ENCODE measurements at places on chromosomes 4 and X.

DNA sequence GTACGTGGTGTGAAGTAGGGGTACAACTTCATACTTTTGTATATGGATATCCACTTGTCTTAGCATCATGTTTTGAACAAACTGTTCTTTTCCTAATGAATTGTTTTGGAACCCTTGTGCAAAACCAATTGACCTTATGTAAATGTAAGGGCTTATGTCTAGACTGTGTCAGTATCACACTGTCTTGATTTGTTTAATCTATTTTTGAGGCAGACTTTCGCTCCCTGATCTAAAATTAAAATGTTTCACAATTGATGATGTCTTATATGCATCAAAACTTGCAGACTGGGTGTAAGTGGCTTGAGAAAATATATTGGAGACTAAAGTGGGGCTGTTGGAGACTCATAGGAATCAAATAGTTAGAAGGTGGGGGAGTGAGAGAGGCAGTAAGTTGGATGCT is 25.2 kb downstream of the REPS2 start:
- no peak for DNase-seq

DNA sequence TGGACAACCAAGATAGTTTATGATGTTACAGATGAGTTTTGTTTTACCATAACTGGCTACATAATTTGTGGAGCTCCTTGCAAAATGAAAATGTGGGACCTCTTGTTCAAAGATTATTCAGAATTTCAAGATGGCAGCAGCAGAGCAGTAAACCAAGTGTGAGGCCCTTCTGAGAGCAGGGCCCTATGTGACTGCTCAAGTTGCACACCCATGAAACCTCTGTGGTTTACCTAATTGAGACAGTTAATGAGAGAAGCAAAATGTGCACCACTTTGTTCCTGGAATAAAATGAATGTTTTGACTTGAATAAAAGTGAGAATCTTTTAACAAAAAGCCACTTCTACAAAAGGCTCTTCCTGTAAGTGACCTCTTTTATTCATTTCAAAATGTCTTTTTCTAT is 519.2 kb downstream of the RPA4 start:
- DNase-seq: no peak

GRCh38 chrX:9515489-9515888 is 50.6 kb downstream of the TBL1X start:
- no peak for DNase-seq

DNA sequence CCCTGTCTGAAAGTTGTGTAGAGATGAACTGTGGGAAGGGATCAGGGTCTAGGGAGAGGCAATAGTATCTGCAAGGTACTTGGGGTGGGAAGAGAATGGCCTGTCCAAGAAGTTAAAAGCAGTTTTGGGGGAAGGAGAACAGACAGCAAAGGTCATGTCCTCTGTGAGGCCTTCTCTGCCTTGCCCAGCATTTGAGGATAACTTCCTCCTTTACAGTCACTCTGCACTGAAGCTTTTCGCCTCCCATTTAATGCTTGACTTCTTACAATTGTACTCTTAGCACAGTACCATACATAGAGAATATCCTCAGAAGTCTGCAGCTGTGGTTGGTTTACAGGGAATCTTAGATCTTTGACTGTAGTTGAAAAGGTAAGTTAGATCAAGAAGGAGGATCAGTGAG is 121.8 kb upstream of the AP1S2 start:
- no peak for DNase-seq

- no peak for DNase-seq
Measured at GRCh38 chrX:68413254-68413653, 20.0 kb downstream of the OPHN1 start.

GRCh38 chrX:118420462-118420861 is 74.6 kb downstream of the WDR44 start:
- no peak for DNase-seq

GRCh38 chr4:45910511-45910910 is 213.3 kb downstream of the GABRG1 start:
- peak; percentile 48 for DNase-seq

DNA sequence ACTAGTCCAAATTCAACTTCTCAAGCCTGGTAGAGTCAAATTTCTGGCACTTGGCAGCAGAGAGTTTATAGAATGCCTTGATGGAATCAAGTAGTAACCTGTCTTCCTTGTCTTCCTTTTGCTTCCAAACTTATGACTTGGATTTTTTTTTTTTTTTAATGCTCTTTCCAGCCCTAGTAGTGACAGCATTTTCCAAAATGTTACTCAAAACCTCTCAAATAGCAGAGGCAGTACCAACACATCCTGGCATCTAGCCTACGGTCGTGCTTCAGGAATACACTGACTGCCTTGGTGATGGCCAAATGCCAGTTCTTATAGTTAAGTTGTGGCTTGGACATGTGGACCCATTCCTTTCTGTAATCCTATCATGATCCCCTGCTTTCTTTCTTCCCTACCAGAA is 46.0 kb downstream of the GALNT7 start:
- DNase-seq: no peak

- DNase-seq: peak; percentile 87
Measured at GRCh38 chrX:153971450-153972367, at the start of gene HCFC1. Gene HCFC1, minus strand, starts transcription at chrX:153971818. Its CDS starts 978 bp downstream, at chrX:153970840.

GRCh38 chr4:119504616-119505015 is 124.0 kb downstream of the PDE5A start:
- no peak for DNase-seq

DNA sequence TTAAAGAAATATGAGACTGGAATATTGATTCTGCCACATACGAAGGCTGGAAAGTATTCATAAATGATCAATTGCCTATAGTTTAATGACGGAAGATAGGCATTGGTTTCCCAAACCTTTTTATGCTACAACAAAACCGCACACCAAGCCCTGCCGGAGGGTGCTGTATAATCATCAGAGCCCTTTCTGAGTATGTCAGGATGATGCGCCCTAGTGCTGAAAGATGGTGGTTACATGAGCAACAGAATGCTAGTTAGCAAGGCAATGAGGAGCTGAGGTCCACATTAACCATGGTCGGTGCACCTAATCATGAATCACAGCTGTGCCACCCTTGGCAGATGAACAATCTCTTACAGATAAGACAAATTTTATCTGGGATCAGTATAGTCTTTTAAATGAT is 491.1 kb downstream of the PACRGL start:
- no peak for DNase-seq

DNA sequence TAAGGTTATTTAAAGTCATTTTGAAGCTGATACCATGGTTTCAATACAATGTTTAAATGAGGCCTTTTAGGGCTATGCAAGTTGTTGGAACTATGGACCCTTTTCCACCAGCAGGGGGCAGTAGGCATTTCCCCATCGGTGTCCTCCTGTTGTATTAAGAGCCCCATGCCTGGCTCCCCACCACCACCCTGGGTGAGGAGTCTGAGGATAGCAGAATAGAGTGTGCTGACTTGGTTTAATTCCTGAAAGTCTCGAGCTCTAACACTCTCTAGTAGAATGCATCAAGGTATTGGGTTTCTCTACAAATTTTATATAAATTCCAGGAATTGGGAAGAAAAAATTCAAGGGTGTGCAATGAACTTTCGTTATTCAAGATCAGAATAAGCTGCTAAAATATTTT is 234.8 kb upstream of the JADE1 start:
- DNase-seq: no peak

DNA sequence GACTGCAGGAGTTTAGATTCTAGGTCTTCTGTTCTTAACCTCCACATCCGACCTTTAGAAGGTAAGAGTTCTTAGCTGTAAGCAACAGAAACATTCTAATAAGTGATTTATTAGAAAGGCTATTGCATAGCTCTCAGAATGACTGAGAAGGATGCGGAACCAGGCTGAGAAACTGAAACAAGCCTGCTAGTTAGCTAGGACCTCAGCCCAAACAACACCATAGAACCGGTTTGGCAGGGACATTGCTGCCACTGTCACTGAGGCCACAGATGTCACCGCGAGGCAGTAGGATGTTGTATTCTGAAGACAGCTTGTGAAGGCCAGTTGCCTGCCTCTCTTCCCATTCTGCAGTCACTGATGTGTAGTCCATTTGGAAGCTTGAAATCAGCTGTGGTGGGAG is 160.0 kb upstream of the ARX start:
- no peak for DNase-seq

DNA sequence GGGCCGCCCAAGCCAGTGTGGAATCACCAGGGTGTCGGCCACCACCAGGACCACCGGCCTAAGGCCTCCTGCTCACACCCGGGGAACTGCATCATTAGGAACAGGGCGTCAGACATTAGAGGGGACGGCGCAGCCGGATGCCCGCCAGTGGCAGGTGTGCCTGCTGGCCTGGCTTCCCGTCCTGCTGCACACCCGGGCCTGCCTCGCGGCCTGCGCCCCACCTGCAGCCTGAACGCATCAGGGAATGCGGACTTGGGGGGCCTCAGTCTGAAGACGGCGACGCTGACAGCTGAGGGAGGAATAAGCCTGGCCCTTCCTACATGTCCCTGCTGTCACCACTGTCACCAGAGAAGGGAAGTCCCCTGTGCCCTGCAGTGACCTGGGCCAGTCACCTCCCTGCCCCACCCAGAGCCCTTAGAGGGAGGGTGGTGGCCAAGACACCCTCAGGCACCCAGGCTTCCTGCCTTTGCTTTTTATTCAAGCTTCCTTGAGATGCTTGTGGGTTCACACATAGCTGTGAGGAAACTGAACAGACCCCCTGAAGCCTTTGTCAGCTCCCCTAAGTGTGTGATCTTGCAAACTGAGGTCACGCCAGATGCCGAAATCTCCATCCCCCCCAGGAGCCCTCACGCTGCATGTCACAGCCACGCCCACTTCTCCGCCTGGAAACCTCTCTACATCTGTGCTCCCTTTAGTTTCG is 3.2 kb downstream of the DGKQ start:
- DNase-seq: no peak

- DNase-seq: no peak
Measured at GRCh38 chr4:81505004-81505598, 33.4 kb upstream of the RASGEF1B start.

DNA sequence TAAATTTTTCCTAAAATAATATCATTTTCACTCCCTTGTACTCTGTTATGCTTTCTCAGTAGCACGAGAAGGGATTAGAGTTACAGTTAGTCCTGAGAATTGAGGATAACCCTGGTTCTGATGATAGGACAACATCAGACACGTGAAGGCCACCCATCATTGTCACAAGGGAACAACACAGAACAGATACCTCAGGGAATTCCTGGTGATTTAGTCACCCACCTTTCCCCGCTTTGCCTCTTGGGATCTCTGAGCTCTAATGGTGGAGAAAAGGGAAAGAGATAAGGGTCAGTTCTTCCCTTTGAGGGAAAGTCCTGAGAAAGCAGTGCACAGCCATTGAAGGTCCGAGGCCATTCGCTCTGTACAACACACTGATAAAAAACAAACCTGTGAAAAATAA is 112.3 kb upstream of the GALNT7 start:
- no peak for DNase-seq

DNA sequence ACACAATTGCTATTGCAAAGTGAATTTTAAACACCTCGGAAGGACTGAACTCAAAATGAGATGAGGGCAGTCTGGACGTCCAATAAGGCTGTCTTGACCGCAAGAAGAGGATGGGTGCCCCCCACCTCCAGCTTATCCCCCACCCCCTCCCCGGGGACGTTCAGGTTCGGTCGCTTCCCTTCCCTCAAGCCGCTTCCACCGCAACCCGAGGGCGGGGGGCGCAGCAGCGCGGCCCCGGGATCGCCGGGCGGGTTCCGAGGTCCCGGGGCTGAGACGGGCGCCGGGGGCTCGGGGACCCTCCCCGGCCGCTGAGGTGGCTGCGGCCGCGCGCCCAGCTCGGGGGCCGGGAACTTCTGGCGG is 480 bp downstream of the USP46 start:
- DNase-seq: no peak

DNA sequence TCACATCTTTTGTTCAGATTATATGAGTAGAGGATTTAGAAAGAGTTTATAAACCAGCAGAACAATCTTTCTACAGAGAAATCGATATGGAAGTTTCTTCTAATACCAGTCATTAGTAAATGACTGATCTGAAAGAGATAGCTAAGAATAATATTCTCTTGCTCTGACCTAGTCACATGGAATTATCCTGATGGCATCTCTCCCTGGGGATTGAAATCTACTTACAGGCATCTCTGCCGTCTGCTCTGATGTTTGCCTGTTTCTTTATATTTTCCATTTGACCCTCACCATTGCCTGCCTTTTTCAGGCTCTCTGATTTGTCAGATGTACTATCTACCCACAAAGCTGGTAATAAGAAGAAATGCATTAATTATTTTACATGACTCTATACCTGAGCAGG is 1157.3 kb downstream of the PCDH7 start:
- DNase-seq: peak; percentile 60

GRCh38 chr4:9709724-9710123 is 71.7 kb upstream of the DRD5 start:
- DNase-seq: no peak

DNA sequence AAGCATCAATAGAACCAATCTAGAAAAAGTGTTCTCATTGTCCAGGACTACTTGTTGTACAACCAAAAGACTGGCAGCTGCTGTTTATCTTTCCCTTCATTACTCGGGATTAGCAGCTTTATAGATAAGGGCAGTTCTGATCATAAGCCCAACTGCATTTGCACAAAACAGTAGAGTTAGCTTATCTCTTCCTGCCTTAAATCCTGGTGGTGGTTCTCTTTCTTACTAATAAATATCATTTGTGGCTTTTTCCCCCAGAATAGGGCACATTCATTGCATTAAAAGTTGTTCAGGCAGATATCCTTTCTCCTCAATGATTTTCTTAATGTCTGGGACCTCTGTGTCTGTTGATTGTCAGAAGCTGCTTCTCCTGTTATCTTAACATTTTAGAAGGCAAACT is 20.2 kb upstream of the RRAGB start:
- no peak for DNase-seq

DNA sequence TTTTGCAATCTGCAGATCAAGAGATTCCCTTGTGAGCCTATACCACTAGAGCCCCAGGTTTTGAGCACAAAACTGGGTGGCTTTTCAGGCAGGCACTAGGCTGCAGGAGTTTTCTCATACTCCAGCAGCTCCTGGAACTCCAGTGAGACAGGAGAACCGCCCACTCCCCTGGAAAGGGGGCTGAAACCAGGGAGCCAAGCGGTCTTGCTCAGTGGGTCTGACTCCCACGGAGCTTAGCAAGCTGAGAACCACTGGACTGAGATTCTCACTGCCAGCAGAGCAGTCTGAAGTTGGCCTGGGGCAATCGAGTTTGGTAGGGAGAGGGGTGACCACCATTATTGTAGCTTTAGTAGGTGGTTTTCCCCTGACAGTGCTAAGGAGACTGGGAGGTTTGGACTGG is 313.8 kb upstream of the TEX13C start:
- DNase-seq: no peak

DNA sequence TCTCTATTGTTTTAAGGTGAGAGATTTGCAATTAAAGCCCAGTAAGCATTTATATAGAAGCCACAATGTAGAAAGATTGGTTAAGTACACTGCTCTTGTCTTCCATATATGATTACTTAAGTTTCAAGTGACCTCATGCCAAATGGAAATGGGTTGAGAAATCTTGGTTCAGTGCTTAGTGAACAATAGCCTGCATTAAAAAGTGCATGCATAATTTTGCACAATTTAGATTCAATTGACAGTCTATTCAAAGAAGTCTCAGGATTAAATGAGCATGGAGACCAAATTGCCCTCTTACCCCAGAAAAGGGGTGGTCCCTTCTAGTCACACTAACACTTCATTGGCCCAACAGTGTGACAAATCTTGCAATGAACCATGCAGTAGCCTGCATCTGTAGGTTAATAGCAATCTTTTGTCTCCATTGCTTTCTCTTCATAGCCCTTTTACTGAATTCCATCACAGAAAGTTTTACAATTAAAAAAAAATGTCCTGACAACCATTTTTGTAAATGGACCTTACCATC is 93.6 kb downstream of the HHIP start:
- DNase-seq: no peak

Data from NCI-H524 treated with DMSO at 0.1 percent for 48 hours (cell line).